ENCODE measurements at places on chromosomes 3 and 15.

- no peak for DNase-seq
Measured at GRCh38 chr3:46660543-46661523, 32.6 kb downstream of the ALS2CL start.

DNA sequence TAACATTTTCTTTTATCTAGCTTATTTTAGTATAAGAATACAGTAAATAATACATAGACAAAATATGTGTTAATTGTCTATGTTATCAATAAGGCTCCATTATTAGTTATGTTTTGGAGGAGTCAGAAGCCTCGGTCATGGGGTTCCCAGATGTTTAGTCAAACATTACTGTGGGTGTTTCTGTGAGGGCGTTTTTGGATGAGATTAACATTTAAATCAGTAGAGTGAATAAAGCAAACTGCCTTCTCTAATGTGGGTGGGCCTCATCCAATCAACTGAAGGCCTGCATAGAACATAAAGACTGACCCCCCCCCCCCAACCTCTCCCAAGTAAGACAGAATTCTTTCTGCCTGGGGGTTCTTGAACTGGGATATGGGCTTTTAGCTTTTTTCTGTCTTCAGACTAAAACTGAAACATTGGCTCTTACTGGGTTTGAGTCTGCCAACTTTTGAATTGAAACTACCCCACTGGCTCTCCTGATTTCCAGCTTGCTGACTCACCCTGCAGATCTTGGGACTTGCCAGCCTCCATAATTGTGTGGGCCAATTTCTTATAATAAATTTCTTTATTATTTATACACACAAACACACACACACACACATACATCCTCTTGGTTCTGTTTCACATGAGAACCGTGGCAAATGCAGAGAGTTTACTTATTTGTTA, 192.0 kb downstream of the TPRG1 start:
- no peak for DNase-seq

DNA sequence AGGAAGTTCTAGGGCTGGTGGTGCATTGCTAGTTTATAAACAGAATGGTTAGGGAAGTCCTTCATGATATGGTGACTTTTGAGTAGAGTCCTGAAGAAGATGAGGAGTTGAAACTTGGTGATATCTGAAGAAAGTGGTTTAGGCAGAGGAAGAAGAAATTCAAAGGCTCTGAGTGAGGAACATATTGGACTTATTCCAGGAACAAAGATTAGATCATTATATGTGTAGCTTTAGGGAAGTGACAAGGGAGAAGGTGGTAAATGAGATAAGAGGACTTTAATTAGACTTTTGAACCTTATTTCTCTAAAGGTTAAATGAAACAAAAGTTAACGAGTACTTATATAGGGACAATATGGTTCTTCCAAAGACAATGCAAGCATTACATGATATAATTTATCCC, 286.7 kb downstream of the DOCK3 start:
- no peak for DNase-seq

GRCh38 chr3:72613871-72614270, 234.4 kb downstream of the SHQ1 start:
- DNase-seq, result no peak

GRCh38 chr3:66441129-66441528, 59.7 kb downstream of the LRIG1 start:
- no peak for DNase-seq

- DNase-seq, result no peak
Measured at GRCh38 chr3:178120367-178120766, 415.9 kb upstream of the KCNMB2 start.

DNA sequence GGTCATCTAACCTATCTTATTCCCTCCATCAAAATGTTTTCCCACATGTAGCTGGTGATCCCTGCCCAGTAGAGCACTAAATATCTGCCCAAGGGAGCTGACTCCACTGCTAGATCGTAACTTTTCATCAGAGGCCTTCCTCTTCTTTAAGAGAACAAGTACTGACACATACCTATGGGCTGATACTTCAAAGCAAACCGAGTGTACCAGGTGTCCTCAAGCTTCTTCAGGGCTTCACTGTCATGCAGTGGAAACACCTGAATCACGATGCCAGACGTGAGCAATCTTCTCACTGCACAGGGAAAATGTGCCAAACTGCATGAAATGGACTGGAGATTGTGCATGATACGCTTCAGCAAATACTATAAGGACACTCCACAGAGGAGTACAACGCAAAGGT, 41.6 kb downstream of the ANO10 start:
- peak; percentile 62 for DNase-seq

DNA sequence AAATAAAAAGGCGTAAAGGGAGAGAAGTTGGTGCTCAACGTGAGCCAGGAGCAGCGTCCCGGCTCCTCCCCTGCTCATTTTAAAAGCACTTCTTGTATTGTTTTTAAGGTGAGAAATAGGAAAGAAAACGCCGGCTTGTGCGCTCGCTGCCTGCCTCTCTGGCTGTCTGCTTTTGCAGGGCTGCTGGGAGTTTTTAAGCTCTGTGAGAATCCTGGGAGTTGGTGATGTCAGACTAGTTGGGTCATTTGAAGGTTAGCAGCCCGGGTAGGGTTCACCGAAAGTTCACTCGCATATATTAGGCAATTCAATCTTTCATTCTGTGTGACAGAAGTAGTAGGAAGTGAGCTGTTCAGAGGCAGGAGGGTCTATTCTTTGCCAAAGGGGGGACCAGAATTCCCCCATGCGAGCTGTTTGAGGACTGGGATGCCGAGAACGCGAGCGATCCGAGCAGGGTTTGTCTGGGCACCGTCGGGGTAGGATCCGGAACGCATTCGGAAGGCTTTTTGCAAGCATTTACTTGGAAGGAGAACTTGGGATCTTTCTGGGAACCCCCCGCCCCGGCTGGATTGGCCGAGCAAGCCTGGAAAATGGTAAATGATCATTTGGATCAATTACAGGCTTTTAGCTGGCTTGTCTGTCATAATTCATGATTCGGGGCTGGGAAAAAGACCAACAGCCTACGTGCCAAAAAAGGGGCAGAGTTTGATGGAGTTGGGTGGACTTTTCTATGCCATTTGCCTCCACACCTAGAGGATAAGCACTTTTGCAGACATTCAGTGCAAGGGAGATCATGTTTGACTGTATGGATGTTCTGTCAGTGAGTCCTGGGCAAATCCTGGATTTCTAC, at the start of gene RARB:
TSS of gene RARB (plus strand) at position 322 of the 847 bp plus-strand sequence. CDS start at position 791, 469 bp downstream.
- DNase-seq, result peak; percentile 53

- peak; percentile 81 for DNase-seq
Measured at GRCh38 chr15:28094732-28095521, 4.2 kb downstream of the OCA2 start.

Measured in DMS53 (cell line).